Liver (tissue), 10 donors: ENCODE measurements at places on chromosomes 1 and 21. TPM values are rescaled to one million over a fixed set of nuclear protein-coding genes. Genes with fewer than 3 reads are reported as not detected.

- no peak for DNase-seq
These were observed 65.7 kb upstream of the MORC3 start for GRCh38 chr21:36254106-36254941.

- DNase-seq: no peak
These were observed 8.3 kb downstream of the GFI1 start for GRCh38 chr1:92478393-92478792.

DNA sequence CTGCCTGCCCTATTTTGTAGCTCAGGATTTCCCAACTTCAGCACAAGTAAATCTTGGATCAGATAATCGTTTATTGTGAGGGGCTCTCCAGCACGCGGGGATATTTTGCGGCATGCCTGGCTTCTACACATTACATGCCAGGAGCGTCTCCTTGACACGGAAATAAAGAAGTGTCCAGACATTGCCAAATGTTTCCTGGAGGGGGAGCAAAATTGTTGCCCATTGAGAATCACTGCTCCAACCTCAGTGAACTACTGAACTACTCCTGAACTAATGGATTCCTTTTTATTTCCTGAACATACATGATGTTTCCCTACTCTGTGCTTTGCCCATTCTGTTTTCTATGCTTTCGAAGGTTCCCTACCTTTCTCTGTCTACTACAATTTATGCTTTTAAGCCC is 1359.1 kb upstream of the ADGRL2 start:
- DNase-seq: no peak

DNA sequence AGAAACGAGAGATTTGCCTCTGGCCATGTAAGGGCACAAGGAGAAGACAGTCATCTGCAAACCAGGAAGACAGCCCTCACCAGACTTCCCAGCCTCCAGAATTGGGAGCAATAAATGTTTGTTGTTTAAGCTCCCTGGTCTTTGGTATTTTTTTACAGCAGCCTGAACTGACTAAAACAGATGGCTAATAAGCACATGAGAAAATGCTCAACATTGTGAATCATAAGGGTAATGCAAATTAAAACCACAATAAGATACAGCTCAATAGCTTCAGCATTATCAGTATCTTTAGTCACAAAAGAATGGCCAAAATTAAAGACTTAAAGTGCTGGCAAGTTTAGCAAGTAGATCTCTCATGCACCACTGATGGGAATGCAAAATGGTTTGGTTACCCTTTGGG is 11.7 kb downstream of the UBE2G2 start:
- DNase-seq: no peak

DNA sequence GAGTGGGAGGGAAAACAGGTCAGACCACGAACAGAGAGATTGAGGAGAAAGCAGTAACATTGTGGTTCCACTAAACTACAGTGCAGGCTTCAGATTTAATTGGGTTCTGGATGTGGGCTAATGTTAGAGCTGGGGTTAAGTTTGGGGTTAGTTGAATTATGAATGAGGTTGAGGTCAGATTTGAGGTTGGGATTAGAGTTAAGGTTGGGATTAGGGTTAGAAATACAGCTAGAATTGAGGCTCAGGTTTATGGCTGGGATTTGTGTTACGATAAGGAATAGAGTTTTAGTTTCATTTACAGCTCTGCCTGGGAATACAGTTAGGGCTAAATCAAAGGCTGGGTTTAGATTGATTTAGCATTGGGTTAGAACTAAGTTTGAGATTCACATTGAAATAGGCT is 1.8 kb upstream of the VSIG8 start:
- DNase-seq: no peak

DNA sequence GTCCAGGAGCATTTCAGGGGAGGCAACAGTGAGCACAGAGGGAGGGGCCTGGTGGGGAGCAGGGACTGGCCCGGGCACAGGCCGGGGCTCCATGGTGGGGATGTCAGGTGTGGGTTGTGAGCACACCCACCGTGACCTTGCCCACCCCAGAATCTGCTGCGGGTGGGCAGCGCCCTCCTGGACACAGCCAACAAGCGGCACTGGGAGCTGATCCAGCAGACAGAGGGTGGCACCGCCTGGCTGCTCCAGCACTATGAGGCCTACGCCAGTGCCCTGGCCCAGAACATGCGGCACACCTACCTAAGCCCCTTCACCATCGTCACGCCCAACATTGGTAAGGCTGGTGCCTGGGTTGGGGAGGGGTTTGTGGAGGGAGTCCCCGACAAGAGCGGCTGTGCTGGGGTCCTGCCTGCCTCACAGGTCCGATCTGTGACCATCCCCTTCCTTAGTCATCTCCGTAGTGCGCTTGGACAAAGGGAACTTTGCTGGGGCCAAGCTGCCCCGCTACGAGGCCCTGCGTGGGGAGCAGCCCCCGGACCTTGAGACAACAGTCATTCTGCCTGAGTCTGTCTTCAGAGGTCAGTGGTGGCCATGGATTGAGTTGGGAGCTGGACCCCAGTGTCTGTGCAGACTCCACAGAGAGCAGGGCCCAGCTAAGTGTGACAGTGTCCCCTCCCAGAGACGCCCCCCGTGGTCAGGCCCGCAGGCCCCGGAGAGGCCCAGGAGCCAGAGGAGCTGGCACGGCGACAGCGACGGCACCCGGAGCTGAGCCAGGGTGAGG is 14.3 kb downstream of the PSRC1 start:
- no peak for DNase-seq

GRCh38 chr1:98267423-98267822 is 346.6 kb upstream of the DPYD start:
- no peak for DNase-seq

DNA sequence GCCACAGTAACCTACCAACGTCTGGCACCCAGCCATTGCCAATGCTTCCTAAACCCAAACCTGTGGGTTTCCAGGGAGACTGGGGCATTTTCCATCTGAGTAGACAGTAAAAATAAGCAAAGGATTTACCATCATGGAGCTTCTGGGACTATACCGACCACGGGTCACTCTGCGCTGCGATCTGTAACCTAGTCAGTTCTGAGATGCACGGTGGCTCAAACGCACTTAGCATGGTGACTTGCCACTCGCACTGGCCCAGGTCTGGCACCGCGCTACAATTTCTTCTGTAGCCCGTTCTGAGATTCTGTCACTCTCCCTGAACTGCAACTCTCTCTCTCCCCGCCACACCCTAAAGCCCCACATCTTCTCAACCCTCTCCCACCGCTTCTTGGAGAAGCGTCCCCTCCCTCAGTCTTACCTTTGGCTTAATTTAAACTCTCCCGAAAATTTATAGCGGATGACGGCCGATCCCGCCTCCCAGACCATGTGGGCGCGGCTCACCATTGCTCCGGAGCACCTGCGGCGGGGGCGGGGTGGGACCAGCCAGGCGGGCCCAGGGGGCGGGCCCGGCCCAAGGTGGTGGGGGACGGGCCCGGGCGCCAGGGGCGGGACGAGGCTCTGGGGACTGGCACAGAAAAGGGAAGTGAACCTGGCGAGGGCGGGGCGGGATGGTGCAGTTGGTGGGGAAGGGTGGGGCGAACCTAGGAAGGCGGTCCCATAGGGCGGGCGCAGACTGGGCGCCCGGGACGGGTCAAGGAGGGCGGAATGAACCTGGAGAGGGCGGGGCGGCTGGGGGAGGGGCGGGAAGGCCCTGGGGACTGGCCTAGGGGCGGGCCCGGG is 493 bp upstream of the MAP3K21 start:
- peak; percentile 78 for DNase-seq

- DNase-seq: no peak
These were observed 100.1 kb upstream of the GADD45A start for GRCh38 chr1:67584938-67585337.

DNA sequence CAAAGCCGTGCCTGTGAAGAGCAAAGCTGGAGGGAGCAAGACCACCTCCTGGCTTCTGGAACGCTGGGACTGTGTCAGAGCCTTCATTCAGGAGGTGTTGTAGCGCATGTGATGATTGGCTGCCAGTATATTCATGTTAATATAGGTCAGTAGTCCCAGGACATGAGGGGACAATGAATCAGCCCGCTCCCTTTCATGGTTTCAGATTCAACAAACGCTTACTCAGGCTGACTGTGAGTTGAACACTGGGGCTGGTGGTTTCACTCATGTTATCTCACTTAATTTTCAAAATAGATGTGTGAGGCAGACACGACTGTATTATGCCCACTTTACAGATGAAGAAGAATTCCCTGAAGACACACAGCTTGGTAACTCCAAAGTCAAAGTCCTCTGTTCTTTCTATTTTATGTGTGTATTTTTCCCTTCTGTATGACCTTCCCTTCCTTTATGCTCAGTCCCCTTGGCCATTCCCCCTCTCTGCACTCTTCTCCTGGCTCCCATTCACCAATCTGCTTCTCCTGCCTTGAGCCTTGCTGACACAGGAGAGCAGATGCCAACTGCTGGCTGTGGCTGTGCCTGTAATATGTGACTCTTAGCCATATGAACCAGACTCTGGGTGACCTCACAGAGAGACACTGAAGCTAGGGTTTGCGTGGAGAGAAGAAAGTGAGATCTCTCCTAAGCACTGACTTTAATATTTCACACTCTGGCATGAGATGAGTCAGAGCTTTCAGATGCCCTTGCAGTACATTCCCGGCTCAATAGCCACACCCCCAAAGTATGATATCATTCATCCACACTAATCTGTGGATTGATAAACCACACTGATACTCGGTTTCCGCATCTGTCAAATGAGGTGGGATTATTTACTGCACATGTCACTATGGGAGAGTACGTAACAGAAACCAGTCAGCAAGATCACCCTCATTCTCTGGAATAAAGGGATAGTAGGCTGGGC is 31.4 kb upstream of the KIRREL1 start:
- no peak for DNase-seq

DNA sequence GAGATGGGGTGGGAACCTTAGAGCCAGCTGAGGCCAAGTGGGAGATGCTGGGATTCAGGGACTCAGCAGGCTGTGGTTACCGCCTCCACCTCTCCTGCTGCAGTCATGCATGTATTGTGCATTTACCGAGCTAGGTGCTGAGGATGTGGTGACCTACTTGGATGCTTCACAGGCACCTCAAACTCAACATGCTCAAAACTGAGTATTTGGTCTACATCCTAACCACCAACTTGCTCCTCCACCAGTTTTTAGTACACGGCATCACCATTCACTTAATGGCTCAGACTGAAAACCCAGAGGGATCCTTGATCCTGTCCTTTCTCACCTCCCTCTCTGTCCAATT is 5.6 kb downstream of the CHRNB2 start:
- no peak for DNase-seq

GRCh38 chr1:2638466-2639115 is 5.8 kb upstream of the MMEL1 start:
- DNase-seq: no peak

DNA sequence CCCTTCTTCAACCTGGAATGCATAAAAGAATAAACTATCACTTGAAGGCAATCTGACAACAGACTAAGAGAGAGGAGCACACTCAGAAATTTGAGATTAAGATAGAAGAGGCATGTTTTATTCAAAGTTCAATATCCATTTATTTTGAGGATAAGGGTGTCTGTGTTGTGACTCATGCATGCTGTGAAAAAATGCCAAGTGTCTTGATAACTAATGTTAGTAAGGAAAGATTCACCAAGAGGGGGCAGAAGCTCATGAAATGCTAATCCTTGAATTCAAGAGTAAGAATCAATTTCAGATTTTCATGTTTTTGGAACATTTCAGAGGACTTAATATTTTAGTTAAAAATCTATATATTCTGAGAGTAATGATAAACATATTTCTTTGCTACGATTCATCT is 94.0 kb downstream of the IFI44 start:
- no peak for DNase-seq

DNA sequence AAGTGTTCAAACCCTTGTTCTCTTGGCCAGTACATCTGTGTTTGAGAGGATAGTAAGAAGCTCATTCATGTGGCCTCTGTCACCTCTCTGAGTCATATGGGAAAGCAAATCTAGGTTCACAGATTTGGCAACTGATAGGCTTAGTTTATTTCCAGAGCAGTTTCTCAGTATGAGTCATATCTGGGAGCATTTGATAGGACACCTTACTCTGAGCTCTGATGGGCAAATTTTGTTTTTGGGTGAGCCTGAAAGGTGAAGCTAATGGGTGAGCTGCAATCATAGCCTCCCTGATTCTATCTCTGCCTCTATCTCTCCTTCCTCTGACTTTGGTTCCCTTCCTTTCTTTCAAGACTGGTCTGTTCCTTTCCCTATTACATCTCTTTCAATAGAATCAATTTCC is 134.4 kb downstream of the S1PR1 start:
- DNase-seq: no peak

DNA sequence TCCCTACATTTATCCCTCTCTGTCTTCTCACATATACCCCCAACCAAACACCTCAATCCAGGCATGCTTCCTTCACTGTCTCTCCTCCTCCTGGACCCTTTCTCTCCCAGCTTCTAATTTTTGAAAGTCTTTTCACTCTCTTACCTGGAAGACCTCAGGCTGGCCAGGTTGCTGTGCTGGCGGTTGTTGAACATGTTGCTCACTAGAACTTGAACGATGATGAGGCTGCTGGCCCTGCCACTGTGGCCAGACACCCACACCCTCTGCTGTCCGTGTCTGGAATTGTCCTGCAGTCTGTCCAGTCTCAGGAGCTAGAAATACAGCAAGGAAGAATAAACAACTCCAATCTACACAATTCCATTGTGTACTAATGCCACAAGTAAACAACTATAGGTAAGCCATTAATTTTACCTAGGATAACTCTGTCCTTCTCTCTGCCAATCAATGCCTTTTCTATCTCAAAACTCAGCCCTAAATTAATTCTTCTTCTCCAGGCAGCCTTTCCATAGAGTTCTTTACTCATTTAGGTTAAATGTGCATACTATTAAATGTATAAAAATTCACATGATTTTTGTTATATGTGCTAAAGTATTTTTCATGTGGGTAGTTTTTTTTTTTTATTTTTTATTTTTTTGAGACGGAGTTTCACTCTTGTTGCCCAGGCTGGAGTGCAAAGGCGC is 5.1 kb upstream of the CTSK start:
- DNase-seq: peak; percentile 61

- DNase-seq: peak; percentile 54
These were observed 47.6 kb upstream of the GJA5 start for GRCh38 chr1:147808025-147808424.

GRCh38 chr1:156586892-156587477 is 4.6 kb upstream of the NAXE start:
- DNase-seq: no peak

Gene DISP1
- 4.2 TPM for total RNA-seq

Gene C1orf87
- not detected for total RNA-seq

Gene ASPM
- 45.3 TPM for total RNA-seq

Gene CD1B
- not detected for total RNA-seq

Gene SLAMF9
- not detected for total RNA-seq

Gene ST6GALNAC5
- total RNA-seq: not detected

Gene UBL4B
- total RNA-seq: not detected

Gene GBP5
- total RNA-seq: 3.8 TPM

Gene SORT1
- total RNA-seq: 5.4 TPM

Gene DIO1
- total RNA-seq: 155 TPM

Gene SLC6A17
- not detected for total RNA-seq

Gene DCST1
- not detected for total RNA-seq
